ENCODE measurements at places on chromosomes 6 and 20.
A peak's percentile ranks its signal among the peaks of the same experiment; 100 is the strongest.

- no peak for DNase-seq
Measured at GRCh38 chr20:38304845-38305447, 990 bp downstream of the BPI start.

GRCh38 chr6:47237196-47237595 lies 72.5 kb downstream of the TNFRSF21 start:
- no peak for DNase-seq

- no peak for DNase-seq
Measured at GRCh38 chr6:80457439-80457933, 351.0 kb downstream of the BCKDHB start.

DNA sequence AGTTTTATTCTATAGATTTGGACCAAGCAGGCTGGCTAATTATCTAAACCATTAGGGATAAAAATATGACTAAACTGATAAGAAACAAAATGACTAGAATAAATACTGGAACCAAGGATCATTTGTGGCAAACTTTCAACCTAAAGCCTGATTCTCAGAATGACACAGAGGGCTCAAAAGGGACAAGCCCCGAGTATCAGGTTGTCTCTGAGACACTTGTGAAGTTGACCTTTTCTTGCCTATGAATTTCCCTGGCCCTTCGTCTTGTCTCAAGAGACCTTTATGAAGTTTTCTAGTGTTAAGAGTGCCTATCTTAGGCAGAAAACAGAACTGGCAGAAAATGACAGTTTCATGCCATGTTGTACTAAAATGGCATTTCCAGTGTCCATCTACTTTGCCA lies 68.3 kb downstream of the IMPG1 start:
- DNase-seq: no peak

DNA sequence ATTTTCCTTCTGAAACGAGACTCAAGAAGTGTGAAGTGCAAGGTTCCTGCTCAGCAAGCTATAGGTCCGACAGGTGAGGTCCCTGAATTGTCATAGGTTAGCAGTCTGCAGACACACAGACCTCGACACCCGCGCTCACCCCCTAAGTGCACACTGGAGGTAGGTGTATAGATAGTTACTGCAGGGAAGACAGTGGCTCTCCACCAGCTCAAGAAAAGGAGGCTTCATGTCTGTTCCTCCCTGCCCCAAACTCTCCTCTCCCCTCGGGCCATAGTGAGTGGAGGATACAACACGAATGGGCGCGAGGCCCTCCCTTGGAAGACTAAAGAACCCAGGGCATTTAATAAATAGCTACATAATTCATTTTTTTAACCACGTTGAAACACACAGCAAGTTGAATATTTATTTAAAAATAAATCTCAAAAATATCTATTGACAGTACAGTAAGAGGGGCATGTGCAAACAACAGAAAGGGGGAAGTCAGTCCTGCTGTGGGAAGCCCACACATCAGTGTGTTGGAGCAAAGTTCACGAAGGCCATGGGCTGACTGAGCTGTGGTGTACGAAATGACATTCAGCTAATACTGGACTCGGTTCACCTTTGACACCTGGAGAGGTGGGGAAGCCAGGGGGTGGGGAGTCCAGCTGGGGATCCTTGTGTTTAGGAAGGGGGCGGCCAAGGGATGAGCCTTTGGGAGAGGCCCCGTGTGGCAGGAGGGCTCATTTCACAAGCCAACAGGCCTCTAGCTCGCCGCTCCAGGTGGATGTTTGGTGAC lies 10.7 kb downstream of the SPATA2 start:
- no peak for DNase-seq

- no peak for DNase-seq
Measured at GRCh38 chr20:11912659-11913415, 4.9 kb upstream of the BTBD3 start.

- DNase-seq: peak; percentile 36
Measured at GRCh38 chr6:37514321-37514771, 14.7 kb upstream of the CCDC167 start.

- no peak for DNase-seq
Measured at GRCh38 chr6:80527552-80528052, 421.1 kb downstream of the BCKDHB start.

DNA sequence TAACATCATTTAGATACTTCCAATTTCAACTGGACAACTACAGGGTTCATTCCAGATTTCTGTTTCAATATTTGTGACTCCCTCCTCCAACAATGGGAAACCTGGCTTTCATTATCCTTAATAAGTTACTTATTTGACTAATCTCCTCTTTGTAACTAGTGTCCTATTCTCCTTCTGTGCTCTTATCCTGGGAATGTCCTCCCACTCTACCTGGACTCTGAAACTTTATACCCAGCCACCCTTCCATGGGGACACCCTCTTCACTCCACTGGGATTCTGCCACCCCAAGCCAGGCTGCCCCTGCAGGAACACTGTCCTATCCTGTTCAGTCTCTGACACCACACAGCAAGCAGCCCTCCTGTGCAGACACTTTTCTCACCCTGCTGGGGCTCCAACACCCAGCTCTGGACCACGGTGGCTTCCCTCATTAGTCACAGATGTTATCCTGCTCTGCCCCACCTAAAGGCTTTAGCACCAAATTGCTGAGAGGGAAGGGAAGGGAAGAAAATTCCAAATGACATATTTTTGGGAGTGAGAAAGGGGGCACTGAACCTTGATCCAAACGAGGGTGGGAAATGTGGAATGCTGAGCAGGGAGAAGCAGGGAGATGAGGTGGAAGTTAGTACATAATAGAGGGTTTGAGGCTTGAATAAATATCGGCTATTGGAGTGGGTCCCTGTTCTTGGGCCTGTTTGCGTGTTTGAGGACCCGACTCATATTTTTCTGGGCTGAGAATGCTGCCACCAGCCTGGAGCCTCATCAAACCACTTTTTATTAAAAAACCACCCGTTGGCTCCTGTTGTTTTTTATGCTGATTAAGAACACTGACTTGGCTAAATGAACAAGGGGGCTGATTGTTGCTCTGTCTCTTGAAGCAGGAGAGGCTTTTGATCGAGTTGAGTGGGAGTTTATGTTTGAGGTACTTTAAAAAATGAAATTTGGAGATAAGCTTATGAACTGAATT lies 54.0 kb upstream of the AKIRIN2 start:
- DNase-seq: no peak

- no peak for DNase-seq
Measured at GRCh38 chr6:129969064-129969463, 49.3 kb upstream of the L3MBTL3 start.

DNA sequence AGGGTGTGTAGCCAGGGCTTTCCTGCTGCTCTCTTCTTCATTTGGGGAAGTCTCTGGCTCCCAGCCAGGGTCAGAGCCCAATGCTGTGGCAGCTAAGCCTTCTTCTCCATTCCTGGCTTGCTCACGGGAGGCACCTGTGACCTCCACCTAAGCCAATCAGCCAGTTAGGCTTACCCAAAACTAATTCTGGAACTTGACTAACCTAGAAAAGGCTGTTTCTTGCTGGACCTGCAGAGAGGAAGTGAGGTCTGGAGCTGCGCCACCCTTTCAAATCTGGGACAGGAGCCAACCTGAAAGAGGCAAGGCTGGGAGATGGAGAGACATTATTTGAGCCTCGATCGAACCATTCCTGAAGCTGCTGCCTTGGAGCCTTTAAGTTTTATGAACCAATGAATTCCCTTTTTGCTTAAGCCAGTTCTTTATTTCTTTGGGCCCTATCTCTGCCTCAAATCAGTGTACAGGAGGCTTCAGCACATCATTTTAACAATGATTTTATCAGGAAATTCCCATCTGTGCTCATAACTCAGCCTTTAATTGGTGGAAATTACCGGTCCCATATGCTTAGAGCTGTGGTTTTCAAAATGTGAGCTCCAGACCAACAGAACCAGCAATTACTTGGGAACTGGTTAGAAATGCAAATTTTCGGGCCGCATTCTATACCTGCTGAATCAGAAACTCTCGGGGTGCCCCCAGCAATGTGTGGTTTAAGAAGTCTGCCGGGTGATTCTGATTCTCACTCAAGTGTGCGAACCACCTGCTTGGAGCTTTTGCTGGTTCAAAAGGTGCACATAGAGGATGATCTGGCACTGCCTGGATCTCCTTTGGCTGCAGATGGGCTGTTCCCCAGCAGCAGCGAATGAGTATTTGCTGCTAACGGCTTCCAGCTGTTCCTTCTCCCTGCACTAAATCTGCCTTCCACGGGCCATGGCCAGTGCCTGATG lies 97.4 kb upstream of the RNF24 start:
- DNase-seq: no peak

DNA sequence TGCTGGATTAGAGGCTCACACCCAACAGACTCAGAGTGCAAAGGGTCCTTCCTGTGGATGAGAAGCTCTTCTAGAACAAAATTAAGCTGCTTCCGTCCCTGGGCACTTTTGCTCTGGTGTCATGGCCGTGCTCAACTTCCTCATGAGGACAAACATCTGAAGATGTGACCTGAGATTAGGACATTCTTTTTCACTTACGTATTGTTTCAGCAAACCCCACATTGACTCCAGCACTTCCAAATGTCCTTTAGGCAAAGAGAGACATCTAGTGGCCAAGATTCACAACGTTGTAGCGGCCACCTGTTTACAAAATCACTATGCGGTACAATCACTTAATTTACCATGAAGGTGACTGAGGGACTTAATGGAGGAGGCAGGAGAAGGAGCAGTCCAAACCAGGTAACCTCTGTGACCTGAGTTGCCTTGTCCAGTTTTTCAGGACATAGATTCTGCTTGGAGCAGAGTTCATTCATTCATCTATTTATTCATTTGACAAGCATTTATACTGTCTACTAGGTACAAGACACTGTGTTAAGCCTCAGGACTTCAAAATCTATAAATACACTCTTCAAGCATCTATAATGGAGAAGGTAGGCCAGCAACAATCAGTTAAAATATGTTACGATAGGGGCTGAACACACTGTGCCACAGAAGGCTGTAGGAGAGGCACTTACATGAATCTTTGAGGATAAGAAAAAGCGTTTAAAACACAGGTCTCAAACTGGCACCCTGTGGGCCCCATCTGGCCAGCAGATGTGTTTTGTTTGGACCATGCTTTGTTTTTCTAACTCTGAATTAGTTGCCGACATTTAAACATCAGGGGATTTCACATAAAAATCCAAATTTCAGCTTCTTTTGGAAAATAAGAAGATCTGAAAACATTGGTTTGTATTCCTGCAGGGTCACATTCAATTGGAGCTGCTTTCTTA lies 5.6 kb upstream of the ADGRF1 start:
- DNase-seq: no peak

- no peak for DNase-seq
Measured at GRCh38 chr6:10350720-10351119, 64.2 kb downstream of the TFAP2A start.

DNA sequence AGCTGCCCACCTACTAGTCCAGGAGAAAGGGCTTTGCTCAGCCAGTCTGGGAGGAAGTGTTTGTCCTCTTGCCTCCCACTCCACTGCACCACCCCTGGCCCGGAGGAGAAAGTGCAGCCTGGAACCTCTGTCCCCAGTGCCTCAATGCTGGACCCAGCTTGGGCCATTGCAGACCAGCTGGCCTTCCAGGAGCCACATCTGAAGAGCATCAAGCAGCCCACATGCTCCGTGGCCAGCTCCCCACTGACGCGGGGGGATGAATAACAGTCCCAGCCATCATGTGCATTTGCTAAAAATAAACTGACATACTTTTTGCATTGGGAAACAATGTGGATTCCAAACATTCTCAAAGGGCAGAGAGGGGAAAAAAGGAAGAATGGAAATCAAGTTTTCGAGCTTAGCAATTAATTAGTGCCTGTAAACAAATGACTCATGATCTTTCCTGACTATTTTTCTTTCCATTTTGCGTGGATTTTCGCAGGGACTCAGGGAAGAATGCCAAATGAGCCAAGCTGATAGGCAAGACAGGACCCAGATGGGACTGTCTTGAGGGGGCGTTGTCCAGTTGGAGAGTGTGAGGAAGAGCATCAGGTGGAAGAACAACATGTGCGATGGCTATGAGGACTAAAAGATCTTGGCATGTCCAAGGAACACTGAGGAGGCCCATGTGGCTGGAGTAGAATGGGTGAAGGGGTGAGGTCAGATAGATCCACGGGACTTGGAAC lies 34.1 kb downstream of the CEBPB start:
- no peak for DNase-seq

DNA sequence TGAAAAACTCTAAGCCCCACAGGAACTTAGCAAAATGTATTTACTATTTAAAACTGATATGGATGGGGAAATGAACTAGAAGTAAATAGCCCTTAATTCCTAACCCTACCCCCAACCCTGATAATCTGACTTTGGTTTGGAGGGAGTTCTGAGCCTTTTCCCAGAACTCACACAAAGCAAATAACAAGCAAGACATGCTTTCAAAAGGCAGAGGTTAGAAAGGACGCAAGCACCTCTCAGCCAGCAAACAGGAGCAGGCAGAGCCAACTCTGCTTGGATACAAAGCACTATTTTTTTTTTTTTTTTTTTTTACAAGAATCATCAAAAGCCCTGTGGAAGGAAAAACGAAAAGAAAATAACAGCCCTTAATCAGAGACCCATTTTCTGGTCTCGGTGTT lies 58.7 kb downstream of the SLC22A23 start:
- DNase-seq: no peak

DNA sequence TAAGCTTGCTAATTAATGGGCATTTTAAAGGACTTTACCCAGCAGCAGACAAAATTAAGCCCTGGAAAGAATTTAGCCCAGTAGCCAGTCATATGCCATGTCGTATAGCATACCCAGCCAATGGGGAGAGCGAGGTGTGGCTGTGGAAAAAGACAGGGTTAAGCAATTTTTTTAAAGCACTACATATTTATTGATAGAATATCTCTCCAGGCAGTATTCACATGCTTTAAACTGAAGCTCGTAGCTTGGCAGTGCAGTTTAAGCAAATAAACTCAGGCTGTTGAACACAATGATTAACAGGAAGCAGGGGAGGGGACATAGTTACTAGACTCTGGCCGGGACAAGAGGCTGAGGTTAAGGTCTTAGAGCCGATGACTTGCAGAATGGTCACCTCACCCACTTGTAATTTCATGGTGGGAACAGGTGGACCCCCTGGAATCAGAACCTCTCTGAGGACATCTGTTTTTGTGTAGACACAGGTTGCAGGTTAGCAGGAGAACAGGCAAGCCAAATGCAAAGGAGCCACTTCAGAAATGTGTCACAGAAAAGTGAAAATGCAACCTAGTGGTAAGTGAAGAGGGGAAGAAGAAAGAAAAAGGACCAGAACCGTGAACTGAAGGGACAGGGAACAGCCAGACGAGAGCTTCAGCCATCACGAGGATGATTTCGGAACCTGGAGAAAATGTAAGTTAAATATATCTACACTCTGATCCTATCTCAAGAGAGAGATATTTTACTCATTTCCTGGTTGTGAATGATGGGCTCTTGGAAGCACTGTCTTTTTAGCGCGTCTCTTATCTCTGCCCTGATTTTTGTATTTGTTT lies 7.2 kb downstream of the GCNT2 start:
- no peak for DNase-seq

- no peak for DNase-seq
Measured at GRCh38 chr6:107275330-107275865, 160.1 kb upstream of the BEND3 start.

- DNase-seq: no peak
Measured at GRCh38 chr20:59030911-59031563, 1.1 kb downstream of the ATP5F1E start.

DNA sequence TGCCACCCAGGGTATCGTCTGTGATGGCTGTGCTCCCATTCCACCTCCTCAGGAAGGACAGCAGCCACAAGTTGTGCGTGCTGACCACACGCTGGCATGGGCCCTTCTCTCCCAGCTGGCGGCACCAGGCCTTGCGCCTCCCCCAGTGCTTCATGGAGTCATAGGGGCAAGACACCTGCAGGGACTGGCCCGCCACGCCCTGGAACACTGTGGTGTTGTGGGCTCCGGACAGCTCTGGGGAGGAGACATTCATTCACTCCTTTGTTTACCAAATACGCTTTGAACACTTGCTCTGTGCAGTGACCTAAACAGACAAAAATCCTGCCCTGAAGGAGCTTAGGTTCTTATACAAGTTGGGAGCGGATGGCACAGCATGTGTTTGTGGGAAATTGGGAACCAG lies 1.5 kb downstream of the TREM2 start:
- DNase-seq: no peak

All from activated T-helper 9 cell treated with anti-CD3 and anti-CD28 coated beads, Interleukin-2, amount 50 U/mL, for 16 hours (primary cell).